Fibroblast of skin of scalp (primary cell): ENCODE measurements at places on chromosomes 3 and 15.

DNA sequence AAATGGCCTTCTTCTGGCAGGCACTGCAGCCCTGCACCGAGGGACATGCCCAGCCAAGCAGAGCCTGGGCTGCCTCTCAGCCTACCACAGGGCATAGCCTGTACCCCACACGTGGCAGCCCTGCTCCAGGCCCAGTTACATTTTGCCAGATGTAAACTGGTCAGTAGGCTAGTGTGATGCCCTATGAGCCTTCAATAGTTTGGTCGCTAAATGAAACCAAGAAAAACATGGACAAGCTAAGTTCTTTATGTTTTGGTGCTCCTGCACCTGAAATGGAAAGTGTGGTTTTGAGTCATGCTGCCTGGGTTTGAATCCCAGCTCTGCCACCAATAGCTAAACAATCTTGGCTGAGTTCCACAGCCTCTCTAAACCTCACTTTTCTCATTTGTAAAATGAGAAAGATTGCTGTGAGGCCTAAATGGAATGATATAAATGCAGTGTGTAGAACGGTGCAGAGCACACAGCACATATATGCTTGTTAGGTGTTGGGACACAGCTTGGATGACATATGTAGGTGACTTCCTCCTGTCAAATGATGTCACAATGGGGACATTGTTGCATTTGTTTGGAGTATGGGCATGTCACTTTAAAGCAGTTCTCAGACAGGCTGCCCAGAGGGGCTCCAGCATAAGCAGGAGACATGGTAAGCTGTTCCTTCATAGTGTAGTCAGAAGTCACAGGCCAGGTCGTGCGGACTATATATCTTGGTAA is 57.4 kb downstream of the ZBTB38 start:
- no peak for DNase-seq

DNA sequence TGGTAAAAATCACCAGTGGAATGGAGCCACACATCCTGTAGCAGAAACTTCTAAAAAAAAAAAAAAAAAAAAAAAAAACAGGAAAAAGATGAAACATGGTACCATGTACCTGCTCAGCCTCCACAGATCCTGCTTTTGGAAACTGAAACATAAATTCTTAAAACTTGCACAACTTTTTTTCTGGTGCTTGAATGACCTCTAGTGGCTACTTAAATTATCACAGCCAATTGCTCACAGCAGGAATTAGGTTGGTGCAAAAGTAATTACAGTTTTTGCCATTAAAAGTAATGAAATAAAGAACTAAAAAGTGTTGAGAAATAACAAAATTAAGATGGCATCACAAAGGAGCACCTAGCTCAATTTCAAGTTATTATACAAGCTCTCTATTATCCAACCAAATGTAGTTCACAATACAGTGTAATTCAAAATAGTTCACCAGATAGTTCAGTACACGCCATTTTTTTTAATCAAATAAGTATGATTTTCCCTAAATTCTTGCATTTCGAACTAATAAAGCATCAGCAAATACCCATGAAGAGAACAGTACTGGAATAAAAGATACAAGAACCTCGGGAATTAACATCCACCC is 80.6 kb downstream of the ULK4 start:
- peak; percentile 51 for DNase-seq

- peak; percentile 53 for DNase-seq
Measured at GRCh38 chr3:177591379-177591778, 394.1 kb upstream of the TBL1XR1 start.

DNA sequence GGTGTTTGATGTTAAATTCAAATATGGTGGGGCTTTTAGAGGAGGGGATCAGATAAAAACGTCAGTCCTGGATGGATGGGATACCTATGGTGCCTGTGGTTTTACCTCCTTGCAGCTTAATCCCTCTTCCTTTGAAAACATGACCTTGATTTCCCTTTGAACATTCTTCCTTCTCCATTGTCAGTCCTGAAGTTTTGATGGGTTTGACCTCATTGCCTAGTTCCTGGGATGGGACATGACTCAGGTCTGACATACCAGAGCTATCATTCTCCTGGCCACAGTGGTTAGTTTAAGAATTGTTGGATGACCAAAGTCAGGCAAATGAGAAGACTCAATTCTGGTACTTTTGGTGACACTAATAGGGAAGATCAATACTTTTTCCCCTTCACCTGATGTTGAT is 87.2 kb downstream of the PRICKLE2 start:
- DNase-seq = peak; percentile 29

DNA sequence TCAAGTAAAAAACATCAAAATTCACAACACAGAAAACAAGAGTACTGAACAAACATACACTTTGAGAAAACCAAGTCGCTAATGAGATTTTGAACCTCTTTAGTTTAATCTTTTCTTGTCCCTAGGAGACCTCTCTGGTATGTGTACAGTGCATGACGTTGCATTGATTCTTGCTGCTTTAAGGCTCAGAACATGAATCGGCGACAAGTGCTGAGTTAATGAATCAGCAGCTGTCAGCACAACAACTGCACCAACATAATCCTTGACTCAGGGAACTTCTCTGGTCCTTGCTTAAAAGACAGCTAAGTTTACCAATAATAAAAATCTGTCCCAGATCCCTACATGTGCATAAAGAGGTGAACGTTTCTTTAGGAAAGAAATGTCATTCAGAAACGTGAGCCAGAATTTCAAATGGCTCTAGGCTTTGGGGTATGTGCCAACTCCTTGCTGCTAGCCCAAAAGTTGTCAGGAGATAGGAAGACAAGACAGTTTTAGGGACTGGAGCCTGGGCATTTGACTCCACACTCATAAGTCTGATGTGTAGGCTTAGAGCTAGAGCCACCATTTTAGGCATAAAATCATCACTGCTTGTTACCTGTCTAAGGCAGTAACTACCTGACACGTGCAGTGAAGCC is 86.9 kb downstream of the IL5RA start:
- DNase-seq = no peak

GRCh38 chr3:40137591-40138295 is 171.8 kb upstream of the EIF1B start:
- no peak for DNase-seq

GRCh38 chr3:48241796-48242455 is 1.0 kb downstream of the ZNF589 start:
- no peak for DNase-seq

- no peak for DNase-seq
Measured at GRCh38 chr3:55894605-55895004, 407.5 kb upstream of the WNT5A start.

DNA sequence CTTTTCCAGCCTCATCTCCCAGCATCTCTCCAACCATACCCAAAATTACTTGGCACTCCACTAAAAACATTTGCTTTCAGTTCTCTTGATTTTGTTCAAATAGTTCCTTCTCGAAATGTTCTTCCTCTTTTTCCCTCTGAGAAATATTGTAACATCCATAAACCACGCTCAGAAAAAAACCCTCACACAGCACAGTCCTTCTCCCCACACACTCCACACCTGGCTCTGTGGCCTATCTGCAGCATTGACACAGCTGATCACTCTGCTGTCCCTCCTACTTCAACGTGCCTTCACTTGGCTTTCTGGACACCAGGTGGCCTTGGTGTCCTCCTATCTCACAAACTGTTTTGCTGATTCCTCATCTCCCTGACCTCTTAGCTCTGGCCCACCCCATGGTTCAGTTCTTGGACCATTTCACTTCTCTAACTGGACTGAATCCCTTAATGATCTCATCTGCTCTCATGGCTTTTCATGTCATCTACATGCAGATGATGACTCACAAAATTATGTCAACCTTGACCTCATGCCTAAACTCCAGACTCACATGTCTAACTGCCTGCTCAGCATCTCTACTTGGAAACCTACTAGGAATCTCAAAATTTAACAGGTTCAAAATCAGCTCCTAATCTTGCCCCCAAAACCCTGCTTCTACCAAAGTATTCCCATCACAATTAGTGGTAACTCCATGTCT is 93.3 kb downstream of the TRIM42 start:
- no peak for DNase-seq

- DNase-seq = peak; percentile 74
Measured at GRCh38 chr3:46566040-46566641, at the start of gene LRRC2. LRRC2 (minus strand) TSS chr3:46566302; CDS start chr3:46551591, 14,711 bp downstream.

GRCh38 chr3:194272861-194273742 is 78.0 kb downstream of the CPN2 start:
- peak; percentile 73 for DNase-seq
